CD4-positive, alpha-beta T cell (primary cell): ENCODE measurements at places on chromosomes 11 and 22.

GRCh38 chr11:88318017-88318416 is 19.5 kb downstream of the CTSC start:
- no peak for DNase-seq

- no peak for DNase-seq
Measured at GRCh38 chr11:14184028-14184940, 174.7 kb downstream of the RRAS2 start.

GRCh38 chr11:94803491-94803890 is 35.3 kb downstream of the AMOTL1 start:
- no peak for DNase-seq

- no peak for DNase-seq
Measured at GRCh38 chr11:10568486-10568941, at the start of gene LYVE1. Gene LYVE1 (minus strand): TSS chr11:10568665. CDS start chr11:10568532, 133 bp downstream.

- DNase-seq = no peak
Measured at GRCh38 chr11:14342906-14343305, 16.1 kb downstream of the RRAS2 start.

DNA sequence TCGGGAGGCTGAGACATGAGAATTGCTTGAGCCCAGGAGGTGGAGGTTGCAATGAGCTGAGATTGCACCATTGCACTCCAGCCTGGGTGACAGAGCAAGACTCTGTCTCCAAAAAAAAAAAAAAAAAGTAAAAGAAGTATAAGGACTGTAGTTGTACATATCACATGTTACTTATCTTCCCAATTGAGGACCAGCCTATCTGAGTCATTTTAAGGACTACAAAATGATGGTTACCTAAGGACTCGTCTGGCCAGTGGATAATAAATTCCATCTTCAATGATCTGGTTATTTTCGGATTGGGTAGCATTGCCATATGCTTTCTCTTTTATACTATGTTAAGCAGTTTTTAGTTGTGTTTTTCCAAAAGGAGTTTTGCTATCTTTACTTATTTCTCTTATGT is 55.3 kb downstream of the PPFIA1 start:
- DNase-seq = no peak

DNA sequence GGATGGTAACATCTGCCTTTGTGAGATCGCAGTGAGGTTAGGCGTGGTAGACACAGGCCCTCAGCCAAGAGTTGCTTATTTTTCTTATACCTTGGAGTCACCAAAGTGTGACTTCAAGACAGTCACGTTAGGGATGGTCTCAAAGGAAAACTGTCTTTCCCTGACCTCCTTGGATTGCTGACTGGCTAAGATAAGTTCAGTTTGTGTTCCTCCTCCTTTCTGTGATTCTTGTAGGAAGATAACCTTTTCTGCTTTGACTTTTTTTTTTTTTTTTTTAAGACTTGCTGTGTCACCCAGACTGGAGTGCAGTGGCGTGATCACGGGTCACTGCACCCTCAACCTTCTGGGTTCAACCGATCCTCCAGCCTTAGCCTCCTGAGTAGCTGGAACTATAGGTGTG is 23.1 kb downstream of the TAB1 start:
- no peak for DNase-seq

GRCh38 chr22:39243439-39244135 is 1.2 kb downstream of the PDGFB start:
- no peak for DNase-seq

GRCh38 chr22:31241200-31241599 is 29.1 kb downstream of the LIMK2 start:
- DNase-seq = no peak

DNA sequence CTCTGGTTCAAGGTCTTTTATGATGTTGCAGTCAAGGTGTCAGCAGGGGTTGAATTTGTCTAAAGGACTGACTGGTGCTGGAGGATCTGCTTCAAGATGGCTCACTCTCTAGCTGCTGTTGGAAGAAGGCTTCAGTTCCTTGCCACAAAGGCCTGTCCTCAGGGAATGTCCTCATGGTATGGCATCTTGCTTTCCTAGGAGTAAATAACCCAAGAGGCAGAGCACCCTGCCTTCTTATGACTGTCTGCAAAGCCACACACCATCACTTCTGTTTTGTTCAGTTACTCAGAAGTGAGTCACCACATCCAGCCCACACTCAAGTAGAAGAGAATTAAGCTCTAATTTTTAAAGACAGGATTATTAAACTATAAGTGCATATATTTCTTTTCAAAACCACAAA is 45.2 kb downstream of the PLAAT5 start:
- no peak for DNase-seq

GRCh38 chr11:126599217-126599897 is 243.9 kb downstream of the ST3GAL4 start:
- DNase-seq = no peak

- no peak for DNase-seq
Measured at GRCh38 chr22:19429950-19430889, 1.3 kb downstream of the HIRA start.

DNA sequence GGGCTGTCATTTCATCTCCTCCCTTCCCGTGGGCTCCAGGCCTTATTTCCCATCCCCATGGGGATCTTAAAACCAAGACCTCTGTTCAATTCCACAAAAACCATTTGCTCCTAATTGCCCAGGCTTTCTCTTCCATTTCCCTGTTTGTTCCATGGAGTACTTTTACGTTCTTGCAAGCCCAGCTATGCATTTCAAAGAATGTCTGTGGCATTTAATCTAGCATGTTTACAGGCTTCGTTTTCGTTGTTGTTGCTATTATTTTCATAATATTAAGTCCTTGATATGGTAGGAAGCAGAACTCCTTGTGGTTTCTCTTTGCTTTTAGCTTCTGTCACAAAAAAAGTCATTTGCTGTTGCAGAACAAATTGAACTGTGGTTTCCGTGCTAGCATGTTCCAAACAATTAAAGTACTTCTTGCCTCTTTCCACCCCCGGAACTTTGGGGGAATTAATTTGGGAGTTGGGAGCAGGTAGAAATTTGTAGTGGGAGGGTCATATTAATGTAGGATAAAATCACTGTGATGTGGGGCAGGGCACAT is 68.1 kb upstream of the SLC22A12 start:
- DNase-seq = no peak

- no peak for DNase-seq
Measured at GRCh38 chr11:25777343-25777742, 554.6 kb upstream of the ANO3 start.

- no peak for DNase-seq
Measured at GRCh38 chr22:48488149-48488551, 1339.5 kb downstream of the BRD1 start.

DNA sequence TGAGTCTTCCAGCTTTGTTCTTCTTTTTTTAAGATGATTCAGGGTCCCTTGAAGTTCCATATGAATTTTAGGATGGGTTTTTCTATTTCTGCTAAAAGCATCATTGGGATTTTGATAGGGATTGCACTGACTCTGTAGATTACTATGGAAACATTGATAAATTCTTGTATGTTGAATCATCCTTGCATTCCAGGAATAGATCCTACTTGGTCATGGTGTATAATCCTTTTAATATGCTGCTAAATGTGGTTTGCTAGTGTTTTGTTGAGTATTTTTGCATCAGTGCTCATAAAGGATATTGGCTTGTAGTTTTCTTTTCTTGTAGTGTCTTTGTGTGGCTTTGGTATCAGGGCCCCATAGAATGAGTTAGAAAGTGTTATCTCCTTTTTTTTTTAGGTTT is 34.9 kb upstream of the PHOX2A start:
- no peak for DNase-seq

DNA sequence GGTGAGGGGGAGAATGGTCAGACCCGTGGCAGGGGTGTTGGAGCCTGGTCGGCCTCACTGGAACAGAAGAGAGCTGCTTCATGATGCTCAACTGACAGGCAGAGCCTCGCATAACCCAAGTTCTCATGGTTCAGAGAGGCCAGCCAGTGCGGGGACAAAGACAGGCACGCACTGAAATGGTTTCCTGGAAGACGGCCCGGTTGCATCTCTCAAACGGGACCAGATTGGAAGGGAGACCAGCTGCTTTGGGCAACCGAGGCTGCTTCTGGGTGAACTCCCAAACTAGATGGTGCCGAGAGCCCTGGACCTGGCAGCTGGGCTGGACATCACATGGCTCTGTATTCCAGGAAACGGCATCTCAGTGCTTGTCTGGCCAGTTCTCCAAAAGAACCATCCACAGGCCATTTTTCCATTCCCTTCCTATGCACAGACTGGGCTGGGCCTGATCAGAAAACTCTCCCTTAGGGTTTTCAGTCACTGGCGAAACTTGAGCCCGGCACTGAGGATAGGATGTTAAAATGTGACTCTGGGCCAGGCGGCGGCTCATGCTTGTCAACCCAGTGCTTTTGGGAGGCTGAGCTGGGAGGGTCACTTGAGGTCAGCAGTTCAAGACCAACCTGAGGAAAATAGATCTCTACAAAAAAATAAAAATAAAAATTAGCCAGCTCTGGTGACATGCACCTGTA is 80.1 kb upstream of the PRODH start:
- DNase-seq = no peak

DNA sequence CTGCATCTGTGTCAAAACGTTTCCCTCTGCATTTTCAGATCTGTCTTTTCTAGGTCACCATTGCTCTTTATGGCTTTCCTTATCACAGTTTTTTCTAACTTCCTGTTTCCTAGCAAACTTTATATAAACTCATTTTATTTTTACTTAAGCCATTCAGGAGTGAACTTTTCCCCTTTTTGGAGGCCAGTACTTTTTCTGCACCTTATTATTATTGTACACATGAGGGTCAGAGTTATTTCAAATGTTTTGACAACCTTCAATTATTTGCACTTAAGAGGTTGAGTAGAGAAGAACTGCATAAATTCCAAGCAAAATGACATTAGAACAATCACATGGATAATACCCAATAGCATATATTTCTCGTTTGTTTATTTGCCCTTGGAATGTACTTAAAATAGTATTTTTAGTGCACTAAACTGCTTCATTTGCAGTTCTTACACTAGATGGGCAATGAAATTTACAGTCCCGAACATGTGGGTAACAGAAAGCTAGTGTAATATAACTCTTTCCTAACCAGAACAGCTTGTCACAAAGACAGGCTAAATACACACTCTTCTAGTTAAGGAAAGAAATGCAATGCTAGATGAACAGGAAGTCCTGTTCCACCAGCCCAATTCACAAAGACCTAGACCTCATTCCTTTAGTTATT is 79.5 kb downstream of the UBASH3B start:
- no peak for DNase-seq

DNA sequence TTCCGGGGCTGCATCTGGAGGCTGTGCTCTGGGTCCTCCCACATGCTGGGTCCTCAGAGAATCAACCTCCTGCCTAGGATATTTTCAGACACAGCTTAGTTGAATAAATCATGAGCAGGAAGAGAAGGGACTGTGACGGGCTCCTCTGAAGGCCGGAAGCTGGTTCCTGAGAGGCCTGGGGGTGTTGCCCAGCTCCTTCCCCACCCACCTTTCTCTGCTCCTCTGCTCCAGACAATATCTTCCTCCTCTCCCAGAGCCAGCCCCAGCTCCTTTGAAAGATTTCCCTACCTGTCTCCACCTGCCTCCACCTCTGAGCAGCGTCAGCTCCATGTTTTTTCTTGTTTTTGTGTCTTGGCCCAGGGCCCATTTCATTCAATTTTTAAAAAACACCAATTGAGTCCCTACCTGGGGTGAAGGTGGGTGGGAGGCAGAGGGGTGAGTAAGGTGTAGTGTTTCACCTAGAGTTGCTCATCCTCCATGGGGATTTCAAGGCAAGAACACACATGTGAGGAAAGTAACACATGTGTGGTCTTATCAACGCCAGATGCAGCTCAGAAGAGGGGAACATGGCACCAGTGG is 24.8 kb upstream of the THY1 start:
- no peak for DNase-seq
